M059J (cell line): ENCODE measurements at places on chromosomes 11 and 22. TPM values are rescaled to one million over a fixed set of nuclear protein-coding genes. Genes with fewer than 3 reads are reported as not detected.

The PLCB3 gene
- 24.0 and 42.3 TPM in 2 replicates for total RNA-seq

The OR10D3 gene
- total RNA-seq = not detected in 2 replicates

The BTBD10 gene
- 49.9 and 65.4 TPM in 2 replicates for total RNA-seq

DNA sequence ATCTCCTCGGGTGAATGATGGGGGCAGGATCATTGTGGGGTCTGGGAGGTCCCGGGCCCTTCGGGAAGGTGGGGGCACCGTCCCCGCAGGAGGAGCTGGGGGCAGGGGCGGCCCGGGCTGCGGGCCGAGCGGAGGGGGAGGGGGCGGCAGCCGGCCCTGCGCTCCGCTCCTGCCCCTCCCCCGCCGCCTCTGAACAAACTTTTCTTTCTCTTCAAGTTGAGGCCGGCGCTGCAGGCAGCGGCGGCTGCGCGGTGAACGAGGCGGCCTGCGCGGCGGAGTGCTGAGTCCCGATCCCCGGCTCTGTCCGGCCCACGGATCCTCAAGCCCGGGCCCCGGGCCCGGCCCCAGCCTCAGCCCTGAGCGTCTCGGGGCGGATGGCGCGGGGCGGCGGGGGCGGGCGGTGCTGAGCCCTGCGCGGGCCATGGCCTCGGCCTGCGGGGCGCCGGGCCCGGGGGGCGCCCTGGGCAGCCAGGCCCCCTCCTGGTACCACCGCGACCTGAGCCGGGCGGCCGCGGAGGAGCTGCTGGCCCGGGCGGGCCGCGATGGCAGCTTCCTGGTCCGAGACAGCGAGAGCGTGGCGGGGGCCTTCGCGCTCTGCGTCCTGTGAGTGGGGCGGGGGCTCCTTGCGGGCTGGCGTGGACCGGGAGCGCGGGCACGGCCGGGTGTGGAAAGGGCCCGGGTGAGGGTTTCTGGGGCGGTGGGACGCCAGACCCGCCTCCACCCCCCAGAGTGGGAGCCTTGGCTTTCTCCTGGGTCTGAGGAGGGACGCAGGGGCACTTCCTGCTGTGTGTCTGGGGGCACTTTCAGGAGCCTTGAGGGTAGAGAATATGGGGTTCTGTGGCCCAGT, at the start of gene INPPL1:
TSS of gene INPPL1 (plus strand) at position 204 of the 847 bp plus-strand sequence. CDS start at position 422, 218 bp downstream.
- DNase-seq = peak; percentile 48

GRCh38 chr22:42315392-42315756, 44.9 kb upstream of the TCF20 start:
- no peak for DNase-seq

DNA sequence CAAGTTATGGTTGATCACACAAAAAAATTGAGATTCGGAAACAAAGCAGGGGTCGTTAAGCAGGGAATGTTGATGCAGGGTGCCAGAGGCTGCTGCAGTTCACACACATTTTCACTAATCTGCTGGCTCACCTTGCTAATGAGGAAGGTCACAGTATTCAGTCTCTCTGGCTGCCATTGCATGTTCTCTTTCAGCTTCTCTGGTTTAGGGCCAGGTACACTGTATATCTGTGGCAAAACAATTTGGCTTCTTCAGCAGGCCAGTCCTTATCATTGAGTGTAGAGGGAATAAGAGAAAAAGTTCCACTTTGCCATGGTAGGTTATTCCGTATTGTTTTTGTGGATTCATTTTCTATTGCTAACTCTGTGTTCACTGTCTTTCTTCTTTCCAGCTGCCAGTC, 283.7 kb upstream of the ANO3 start:
- DNase-seq = no peak

DNA sequence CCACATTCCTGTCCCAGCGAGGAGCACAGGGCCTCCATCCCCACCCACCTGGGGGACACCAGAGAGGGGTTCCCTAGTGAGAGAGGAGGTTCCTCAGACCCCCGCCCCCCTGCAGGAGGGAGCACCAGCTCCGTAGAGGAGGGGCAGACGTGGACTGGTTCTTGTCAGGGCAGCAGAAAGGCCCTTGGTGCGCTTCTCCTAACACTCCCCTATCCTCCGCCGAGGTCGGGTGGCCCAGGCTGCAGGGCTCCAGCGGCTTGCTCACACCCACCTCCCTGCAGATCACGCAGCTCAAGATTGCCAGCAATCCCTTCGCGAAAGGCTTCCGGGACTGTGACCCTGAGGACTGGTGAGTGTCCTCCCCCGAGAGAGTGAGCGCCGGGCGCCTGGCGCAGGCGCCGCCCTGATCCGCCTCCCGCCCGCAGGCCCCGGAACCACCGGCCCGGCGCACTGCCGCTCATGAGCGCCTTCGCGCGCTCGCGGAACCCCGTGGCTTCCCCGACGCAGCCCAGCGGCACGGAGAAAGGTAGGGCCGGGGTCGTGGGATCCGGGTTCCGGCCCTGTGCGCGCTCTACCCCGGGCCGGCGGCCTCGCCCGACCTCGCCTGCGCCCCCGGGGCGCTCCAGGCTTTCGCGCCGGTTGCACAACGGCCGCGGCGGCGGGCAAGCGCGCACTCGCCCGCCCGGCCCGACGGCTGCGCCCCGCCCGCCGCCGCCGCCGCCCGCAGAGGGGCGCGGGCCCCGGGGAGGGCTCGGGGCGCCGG, 5.1 kb downstream of the TBX1 start:
- no peak for DNase-seq

- no peak for DNase-seq
Observed at GRCh38 chr11:123139206-123139605, 55.8 kb downstream of the CLMP start.

DNA sequence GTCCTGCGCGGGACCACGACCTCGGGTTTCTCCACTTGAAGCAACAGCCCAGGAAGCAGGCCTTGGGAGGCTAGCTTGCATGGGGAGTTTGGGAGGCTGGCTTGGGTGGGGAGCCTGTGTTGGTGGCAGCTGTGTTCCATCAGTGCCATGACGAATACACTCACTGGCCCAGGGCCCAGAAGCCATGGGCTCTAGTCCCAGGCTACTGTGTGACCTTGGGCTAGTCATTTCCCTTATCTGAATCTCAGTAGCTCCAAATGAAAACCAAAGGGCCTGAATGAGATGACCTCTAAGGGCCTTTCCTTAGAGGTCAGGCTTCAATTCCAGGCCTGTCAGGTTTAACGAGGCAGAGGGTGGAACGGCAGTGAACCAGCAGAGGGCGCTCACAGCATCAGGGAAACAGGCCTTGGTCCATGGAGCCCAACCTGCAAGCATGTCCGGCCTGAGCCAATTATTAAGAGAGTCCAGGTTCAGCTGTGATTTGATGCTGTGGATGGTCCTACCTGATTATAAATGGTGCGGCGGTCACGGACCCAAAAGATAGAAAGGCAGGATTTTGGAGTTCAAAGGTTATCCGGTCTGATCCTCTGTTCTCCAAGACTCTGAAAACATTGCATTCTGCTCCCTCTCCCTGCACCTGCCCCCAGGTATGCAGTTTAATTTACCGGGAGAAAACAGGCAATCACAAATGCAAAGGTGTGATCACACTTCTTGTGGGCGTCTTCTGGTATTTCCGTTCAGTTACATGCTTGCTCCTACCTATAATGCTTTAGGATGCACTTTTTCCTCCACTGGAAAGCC, 15.9 kb downstream of the PTPN5 start:
- DNase-seq = peak; percentile 52

DNA sequence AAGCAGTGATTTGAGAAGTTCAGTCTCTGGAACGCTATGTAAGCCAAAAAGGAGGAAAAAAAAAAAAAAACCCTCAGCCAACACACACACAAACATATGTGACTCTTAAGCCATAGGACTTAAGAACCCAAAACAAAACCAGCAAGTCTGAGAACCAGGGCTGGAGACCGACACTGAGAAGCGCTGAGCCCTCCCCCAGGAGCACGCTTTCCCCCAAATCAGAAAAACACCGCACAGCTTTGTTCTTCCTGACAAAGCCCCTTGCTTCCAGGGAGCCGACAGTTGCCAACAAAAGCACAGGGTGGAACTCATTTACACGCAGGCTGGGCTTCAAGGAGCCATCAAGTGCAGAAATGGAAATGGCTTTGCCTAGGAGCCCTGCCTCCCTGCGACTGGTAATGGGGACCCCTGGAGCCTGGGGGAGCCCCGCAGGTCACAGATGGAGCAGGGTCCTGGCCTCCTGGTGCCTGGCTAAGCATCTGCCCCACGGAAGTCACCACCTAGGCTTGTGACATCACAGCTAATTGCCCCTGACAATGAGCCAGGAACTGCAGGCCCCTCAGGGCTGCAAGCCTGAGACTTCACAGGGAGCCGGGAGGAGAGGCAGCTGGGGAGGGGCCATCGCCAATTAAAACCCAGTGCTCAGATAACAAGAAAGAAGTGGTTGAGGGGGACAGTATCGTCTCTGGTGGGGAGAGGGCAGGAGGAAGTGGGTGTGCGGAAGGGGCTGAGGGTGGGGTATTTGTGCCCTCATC, 66.9 kb downstream of the NFAM1 start:
- no peak for DNase-seq

- no peak for DNase-seq
Observed at GRCh38 chr11:85132851-85133585, 494.1 kb downstream of the DLG2 start.

DNA sequence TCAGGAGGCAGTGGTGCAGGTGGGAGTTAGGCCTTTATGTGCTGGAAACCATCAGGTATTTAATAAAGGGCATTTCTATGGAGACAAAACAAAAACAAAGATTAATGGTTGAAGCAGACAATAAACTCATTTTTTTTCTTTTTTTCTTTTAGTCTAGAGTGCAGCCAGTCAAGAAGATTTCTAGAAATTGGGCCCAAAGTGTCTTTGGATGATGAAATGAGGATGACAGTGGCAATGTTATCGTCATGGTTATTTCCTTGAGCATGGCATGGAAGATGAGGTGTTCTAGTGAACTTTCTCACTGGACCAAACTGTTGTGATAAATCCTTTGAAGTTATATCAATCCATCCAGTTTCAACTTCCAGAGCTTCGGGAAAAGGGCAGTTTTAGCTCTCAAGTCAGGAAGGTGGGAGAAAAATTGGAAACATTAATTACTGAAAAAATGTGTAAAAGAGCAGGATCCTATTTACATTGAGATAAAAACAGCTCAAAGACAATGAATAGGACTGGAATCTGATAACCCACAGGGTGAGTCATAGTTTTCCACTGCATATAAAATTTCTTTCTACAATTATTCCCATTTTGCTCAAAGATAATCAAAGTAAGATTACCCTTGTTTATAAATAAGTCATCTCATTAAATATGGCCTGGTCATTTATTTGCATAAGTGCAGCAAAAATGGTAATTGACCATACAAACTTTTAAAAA, 33.0 kb downstream of the PRR5L start:
- DNase-seq = peak; percentile 75

- no peak for DNase-seq
Observed at GRCh38 chr22:28481725-28482124, 197.9 kb downstream of the TTC28 start.

- no peak for DNase-seq
Observed at GRCh38 chr11:65672180-65672860, 9.6 kb upstream of the RELA start.

DNA sequence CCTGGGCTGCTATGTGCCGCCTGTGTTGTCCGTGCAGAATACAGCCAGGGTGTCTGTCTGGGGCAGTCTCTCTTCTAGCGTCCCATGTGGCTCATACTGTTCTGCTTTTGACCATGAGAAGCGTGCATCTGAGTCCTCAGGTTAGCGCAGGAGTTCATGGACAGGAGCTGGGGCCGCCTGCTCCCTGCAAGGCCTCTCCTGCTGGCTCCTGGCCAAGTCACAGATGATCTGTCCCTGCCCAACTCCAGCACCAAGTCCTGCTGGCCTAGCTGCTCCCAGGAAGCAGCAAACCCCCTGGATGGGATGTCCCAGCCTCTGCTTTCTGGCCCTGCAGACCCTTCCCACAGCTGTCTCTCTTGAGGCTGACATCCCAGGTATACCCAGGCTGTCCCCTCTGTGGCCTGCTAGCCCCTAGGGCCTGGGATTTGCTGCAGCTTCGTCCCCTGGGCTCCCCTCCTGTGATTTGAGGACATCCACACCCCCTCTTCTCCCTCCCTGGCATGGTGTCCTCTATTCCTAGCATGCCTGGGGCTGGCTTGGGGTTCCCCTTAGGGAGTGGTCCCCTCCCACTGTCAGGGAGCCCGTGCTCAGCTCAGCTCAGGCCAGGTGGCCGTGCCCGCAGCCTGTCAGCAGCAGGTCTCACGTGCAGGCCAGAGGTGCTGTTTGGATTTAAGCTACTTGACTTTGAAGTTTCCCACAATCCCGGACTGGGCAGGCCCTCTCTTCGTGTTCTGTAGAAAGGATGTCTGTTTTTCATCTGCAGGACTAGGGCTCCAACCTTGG, 17.8 kb downstream of the PRR5 start:
- DNase-seq = peak; percentile 14

DNA sequence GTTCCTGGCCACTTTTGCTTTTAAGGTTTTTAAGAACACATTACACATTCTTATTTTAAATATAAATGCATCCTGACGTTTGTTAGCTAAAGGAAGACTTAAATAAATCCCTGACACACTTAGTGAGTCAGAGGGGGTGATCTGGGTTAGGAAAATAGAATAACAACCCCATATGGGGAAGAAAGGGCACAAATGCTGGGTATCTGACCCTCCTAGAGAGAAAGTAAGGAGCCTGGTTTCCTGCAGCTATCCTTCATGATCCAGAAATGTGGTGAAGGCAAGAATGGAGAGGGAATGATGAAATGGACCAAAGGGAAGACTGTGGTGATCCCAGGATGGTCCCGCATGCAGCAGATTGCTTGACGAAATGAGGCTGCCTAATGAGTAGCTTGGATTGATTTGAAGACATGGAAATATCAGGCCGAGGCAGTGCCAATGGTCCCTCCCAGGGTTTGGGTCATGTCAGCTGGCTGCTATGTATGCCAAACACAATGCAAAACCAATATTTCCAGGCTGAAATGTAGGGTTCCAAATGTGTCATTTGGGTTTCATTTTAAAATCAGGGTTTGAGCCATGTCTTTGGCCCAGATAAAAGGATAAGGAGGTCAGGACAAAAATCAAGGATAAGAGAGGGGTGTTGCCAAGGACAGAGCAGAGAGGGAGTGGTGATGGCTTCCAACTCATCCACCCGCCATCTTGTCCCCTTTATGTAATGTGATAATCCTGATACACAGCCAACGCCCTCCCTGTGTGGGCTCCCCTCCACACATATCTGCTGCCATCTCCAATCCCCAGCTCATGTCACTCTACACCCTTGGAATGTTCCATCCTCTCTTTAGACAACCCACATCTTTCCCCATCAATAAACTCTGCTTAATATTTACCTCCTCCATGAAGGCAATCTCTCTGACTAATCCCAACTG, 135.1 kb upstream of the PITPNB start:
- DNase-seq = no peak

DNA sequence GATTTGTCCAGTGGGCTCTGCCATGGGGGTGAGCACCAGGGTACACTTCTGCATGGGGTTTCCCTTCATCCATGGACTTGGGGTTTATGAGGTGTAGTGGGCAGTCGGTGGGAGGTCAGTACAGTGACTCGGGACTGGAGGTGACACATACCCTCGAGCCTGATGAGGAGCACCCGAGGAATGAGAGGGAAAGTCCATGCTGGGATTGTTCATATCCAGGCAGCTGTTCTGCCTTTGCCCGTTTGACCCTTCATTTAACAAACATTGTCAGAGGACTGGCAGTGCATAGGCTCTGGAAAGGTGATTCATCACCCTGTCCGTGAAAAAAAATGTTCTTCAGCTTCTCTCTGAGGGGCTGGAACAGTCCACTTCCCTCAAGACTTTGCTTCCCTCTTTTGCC, 2.7 kb downstream of the NAV2 start:
- peak; percentile 98 for DNase-seq
